ENCODE measurements at places on chromosomes 1 and 21. TPM values are rescaled to one million over a fixed set of nuclear protein-coding genes. Genes with fewer than 3 reads are reported as not detected.

Gene KCNA2
- total RNA-seq = not detected

Gene LEPR
- 21.6 TPM for total RNA-seq

Gene CD1B
- total RNA-seq = not detected

Gene TLR5
- total RNA-seq = not detected

Gene POGK
- 11.3 TPM for total RNA-seq

Gene AXDND1
- 0.47 TPM for total RNA-seq

Gene NES
- 71.8 TPM for total RNA-seq

Gene WDR64
- total RNA-seq = not detected

Gene ATAD3C
- 0.15 TPM for total RNA-seq

Gene SPRR2A
- total RNA-seq = not detected

Gene TDRD10
- not detected for total RNA-seq

Gene TMEM269
- total RNA-seq = 0.12 TPM

Gene FHAD1
- total RNA-seq = 0.35 TPM

Gene CFH
- total RNA-seq = 272 TPM

Gene ODR4
- total RNA-seq = 16.5 TPM

Gene TTC39A
- total RNA-seq = 0.35 TPM

Gene AADACL3
- total RNA-seq = not detected

Gene LIX1L
- 8.4 TPM for total RNA-seq

Gene CA6
- total RNA-seq = not detected

Gene CDA
- total RNA-seq = 0.38 TPM
